ENCODE measurements at places on chromosomes 11 and 22. TPM values are rescaled to one million over a fixed set of nuclear protein-coding genes. Genes with fewer than 3 reads are reported as not detected.
A peak's percentile ranks its signal among the peaks of the same experiment; 100 is the strongest.

ZNF215 gene
- 0.96 TPM for total RNA-seq

SUSD2 gene
- 1.1 TPM for total RNA-seq

SMC1B gene
- 0.64 TPM for total RNA-seq

- peaks cover 31% of the 10 kb centered on the region for H3K4me1 ChIP-seq
- no peak for DNase-seq
- peaks cover 93% of the 10 kb centered on the region for H3K27me3 ChIP-seq
- no peak overlapping the region for H3K27ac ChIP-seq
- no peaks in the 10 kb centered on the region for H3K36me3 ChIP-seq
- H3K4me3 ChIP-seq, result peak overlapping the region; percentile 57
Observed at GRCh38 chr11:43579171-43579918, 101.2 kb upstream of the HSD17B12 start.

DNA sequence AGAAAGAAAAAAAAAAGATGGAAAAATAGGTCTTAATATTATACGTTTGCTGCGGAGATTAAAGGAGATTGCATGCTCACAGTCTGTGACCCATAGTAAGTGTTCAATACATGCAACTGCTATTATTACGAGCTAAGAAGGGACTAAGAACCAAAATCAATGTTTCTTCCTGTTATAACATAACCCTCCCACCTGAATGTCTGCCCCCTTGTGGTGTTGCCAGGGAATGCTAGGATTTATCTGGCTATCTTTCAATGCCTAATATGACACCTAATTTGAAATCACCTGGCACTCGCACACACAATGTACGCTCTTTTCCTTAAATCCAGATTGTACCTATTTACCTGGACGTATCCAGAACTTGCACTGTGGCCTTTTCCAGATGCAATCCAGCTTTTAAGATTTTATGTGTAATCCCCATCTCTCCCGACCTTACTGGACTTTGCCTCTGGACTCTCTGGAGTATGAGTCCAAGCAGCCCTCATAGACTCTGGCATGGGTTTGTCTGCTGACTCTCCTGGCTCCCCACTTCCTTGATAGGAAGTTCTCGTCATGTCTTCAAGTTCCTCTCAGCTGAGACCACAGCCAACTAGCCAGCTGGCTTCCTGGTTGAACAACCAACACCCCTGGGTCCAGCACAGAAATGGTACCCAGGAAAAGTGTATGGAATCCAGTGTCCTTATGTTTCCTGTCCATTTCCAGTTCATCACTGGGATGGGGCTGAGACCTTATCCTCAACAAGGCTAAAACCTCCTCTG lies 151.5 kb downstream of the CCDC34 start:
- peak; percentile 10 for DNase-seq
- H3K27me3 ChIP-seq, result no peaks in the 10 kb centered on the region
- no peaks in the 10 kb centered on the region for H3K4me1 ChIP-seq
- H3K36me3 ChIP-seq, result no peaks in the 10 kb centered on the region
- H3K27ac ChIP-seq, result no peak overlapping the region

GRCh38 chr11:82076126-82076525 lies 657.5 kb downstream of the FAM181B start:
- DNase-seq, result no peak
- H3K27ac ChIP-seq, result no peak overlapping the region
- H3K4me1 ChIP-seq, result no peaks in the 10 kb centered on the region
- H3K4me3 ChIP-seq, result no peak overlapping the region

DNA sequence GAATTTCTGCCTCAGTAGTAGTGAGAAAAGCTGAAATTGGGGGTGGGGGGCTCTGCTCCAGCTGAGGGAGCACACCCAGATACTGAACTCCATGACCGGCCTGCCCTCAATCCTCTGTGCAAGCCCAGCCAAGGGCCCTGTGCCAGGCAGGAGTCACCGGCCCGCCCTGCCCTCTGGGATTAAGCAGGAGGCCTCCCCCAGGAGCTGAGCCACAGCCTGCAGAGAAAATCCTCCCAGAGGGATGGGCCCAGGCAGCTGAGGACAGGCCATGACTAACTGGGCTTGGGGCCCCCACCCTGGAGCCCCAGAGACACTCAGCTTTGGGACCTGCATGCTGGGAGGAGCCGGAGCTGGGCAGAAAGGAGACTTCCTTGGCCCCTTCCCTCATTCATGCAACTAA lies 48.8 kb downstream of the MN1 start:
- H3K4me3 ChIP-seq, result no peak overlapping the region
- H3K27me3 ChIP-seq, result peaks cover 7% of the 10 kb centered on the region
- no peaks in the 10 kb centered on the region for H3K36me3 ChIP-seq

GRCh38 chr11:20529757-20530156 lies 69.7 kb upstream of the SLC6A5 start:
- no peaks in the 10 kb centered on the region for H3K36me3 ChIP-seq
- no peak overlapping the region for H3K4me3 ChIP-seq
- no peak for DNase-seq
- no peak overlapping the region for H3K27ac ChIP-seq

GRCh38 chr22:38762551-38762983 lies 6.8 kb upstream of the SUN2 start:
- no peak overlapping the region for H3K4me3 ChIP-seq
- no peak for DNase-seq
- H3K27me3 ChIP-seq, result no peaks in the 10 kb centered on the region
- H3K27ac ChIP-seq, result no peak overlapping the region
- H3K4me1 ChIP-seq, result peaks cover 19% of the 10 kb centered on the region

GRCh38 chr11:120912504-120912903 lies 111.4 kb upstream of the TBCEL start:
- H3K27ac ChIP-seq, result no peak overlapping the region
- peaks cover 12% of the 10 kb centered on the region for H3K27me3 ChIP-seq
- no peaks in the 10 kb centered on the region for H3K4me1 ChIP-seq
- no peak overlapping the region for H3K4me3 ChIP-seq
- DNase-seq, result no peak
- H3K36me3 ChIP-seq, result no peaks in the 10 kb centered on the region

DNA sequence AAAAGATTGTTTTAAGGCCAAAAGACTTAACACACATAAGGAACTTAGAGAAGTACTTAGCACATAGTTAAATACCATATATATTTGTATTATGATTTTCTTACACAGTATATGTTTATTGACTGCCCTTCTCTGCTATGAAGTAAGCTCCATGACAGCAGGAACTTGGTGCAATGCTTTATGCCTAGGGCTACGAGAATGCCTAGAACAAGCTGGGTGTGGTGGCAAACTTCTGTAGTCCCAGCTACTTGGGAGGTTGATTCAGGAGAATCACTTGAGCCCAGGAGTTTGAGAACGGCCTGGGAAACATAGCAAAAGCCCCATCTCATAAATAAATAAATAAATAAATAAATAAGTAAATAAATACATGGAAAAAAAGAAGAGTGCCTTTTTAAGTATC lies 1.9 kb downstream of the SLC5A12 start:
- no peak overlapping the region for H3K27ac ChIP-seq
- H3K4me3 ChIP-seq, result no peak overlapping the region
- H3K4me1 ChIP-seq, result no peaks in the 10 kb centered on the region
- H3K36me3 ChIP-seq, result no peaks in the 10 kb centered on the region
- no peak for DNase-seq
- no peaks in the 10 kb centered on the region for H3K27me3 ChIP-seq
